ENCODE measurements at places on chromosomes 5 and 9. TPM values are rescaled to one million over a fixed set of nuclear protein-coding genes. Genes with fewer than 3 reads are reported as not detected.

SLCO4C1 gene
- 3.9 TPM for total RNA-seq

NIPAL4 gene
- total RNA-seq: not detected

DNA sequence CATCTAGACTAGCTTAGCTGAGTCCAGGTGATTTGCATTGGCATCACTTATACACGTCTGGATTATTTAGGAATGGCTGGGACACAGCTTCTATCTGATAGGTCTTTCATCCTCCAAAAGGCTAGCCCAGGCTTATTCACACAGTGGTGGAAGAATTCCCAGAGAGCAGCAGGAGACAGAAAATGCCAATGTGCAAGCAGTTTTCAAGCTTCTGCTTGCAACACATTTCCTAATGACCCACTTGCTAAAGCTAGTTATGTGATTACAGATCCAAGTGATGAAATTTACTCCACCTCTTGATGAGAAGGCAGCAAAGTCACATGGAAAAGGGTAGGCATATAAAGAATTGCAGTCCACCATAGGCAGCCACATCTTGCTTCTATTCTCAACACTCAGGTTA lies 44.2 kb upstream of the MAST4 start:
- no peak overlapping the region for H3K4me3 ChIP-seq
- no peaks in the 10 kb centered on the region for H3K27me3 ChIP-seq

DNA sequence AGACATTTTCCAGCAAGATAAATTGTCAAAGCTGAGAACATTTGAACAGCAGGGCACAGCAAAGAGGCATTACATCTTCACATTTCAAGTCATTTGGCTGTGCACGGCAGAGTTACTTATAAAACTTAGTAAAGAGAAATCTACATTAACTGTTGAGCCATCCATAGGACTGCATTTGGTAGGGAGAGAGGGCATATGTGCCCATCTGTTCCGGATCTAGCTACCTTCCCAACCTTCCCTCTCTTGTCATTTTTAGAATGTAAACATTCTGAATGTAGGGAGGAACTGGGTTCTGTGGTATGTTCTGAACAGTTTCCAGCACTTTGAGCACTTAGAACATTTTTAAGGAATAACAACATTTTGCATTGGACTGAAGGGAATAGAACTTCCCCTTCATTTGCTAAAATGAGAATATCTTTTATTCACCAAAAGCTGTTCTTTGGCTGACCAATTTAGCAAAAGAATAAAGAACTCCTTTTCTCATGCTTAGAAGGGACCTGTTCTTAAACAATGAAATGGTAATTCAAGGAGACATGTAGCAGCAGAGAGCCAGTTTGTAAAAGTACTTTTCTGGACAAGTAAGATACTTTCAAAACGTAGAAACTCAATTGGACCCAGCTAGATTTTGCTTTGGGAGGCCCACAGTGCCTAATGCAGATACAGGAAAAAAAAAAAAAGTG lies 104.4 kb downstream of the CETN3 start:
- no peaks in the 10 kb centered on the region for H3K27me3 ChIP-seq
- no peak overlapping the region for H3K4me3 ChIP-seq
- H3K36me3 ChIP-seq: no peaks in the 10 kb centered on the region
- peaks cover 10% of the 10 kb centered on the region for H3K4me1 ChIP-seq
- no peak overlapping the region for H3K27ac ChIP-seq

DNA sequence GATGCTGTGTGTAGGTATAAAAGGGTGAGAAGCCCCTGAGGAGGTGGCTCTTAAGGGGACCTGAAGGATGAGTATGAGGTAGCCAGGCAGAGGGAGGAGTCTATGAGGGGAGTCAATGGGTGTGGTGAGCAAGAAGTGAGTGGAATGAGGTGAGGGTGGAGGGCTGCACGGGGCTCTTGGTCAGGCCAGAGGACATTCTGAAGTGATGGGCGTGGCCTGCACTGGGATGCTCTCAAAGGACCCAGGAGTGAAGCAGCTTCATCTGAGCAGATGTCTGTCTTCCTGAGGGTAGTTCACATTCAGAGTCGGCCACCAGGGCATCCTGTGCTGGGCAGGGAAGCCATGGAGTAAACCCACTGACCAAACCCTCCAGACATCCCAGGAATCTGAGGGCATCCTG lies 45.1 kb upstream of the SAP30L start:
- no peaks in the 10 kb centered on the region for H3K27me3 ChIP-seq
- peaks cover 6% of the 10 kb centered on the region for H3K36me3 ChIP-seq
- H3K4me3 ChIP-seq: no peak overlapping the region
- H3K4me1 ChIP-seq: peaks cover 39% of the 10 kb centered on the region

DNA sequence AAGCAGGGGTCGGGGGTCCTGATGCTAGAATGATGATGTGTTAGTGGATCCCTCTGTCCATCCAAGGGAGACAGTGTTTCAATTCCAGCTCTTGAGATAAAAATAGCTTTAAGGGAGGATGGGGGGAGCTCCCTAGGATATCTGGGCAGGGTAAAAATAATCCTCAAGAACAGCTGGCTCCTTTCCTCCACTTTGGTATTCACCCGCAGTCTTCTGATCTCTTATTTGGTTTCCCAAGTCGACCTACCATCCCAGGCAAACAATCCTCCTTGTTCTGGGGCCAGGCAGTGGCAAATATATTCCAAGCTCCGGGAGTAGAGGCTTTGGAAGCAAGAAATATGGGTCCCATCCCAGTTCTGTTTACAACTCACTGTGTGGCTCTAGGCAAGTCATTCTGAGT lies 14.5 kb upstream of the COL27A1 start:
- peaks cover 18% of the 10 kb centered on the region for H3K27me3 ChIP-seq
- no peaks in the 10 kb centered on the region for H3K36me3 ChIP-seq
- H3K4me3 ChIP-seq: no peak overlapping the region

DNA sequence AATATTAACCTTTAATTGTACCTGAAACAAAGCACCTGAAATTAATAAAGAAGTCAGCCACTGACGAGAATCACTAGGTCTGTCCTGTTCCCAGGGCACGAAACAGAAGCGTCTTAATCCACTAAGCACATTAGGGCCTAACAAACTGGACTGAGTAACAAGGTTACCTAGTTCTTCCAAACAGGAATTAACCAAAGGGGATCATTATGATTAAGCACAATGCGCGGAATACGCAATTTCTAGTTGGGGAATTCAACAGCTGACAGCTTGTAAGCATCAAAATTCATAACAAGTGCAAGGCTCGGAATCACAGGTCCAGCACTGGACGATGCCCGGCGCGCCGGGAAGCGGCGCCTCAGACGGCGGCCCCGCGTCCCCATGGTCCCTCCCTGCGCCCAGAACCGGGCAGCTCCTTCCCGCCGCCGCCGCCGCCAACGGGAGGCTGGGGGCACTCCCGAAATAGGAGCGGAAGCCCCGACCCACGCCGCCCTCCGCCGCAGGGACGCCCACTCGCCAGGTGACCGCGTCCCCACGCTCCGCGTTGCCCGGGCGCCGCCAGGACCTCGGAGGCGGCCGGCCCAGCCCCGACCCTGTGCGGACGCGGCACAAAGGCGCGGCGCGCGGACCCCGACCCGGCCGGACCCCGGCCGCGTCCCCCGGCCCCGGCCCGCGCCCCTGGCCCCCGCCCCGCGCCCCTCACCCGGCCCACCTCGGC lies 898 bp downstream of the CAMSAP1 start:
- H3K27me3 ChIP-seq: peaks cover 3% of the 10 kb centered on the region
- H3K4me1 ChIP-seq: peaks cover 58% of the 10 kb centered on the region
- peak overlapping the region; percentile 87 for H3K27ac ChIP-seq
- peaks cover 38% of the 10 kb centered on the region for H3K36me3 ChIP-seq
- H3K4me3 ChIP-seq: peak overlapping the region; percentile 96

- peaks cover 27% of the 10 kb centered on the region for H3K4me1 ChIP-seq
- no peaks in the 10 kb centered on the region for H3K27me3 ChIP-seq
- no peaks in the 10 kb centered on the region for H3K36me3 ChIP-seq
- peak; percentile 65 for DNase-seq
- no peak overlapping the region for H3K4me3 ChIP-seq
These were observed 4.7 kb upstream of the PPP1R26 start for GRCh38 chr9:135474915-135475314.

DNA sequence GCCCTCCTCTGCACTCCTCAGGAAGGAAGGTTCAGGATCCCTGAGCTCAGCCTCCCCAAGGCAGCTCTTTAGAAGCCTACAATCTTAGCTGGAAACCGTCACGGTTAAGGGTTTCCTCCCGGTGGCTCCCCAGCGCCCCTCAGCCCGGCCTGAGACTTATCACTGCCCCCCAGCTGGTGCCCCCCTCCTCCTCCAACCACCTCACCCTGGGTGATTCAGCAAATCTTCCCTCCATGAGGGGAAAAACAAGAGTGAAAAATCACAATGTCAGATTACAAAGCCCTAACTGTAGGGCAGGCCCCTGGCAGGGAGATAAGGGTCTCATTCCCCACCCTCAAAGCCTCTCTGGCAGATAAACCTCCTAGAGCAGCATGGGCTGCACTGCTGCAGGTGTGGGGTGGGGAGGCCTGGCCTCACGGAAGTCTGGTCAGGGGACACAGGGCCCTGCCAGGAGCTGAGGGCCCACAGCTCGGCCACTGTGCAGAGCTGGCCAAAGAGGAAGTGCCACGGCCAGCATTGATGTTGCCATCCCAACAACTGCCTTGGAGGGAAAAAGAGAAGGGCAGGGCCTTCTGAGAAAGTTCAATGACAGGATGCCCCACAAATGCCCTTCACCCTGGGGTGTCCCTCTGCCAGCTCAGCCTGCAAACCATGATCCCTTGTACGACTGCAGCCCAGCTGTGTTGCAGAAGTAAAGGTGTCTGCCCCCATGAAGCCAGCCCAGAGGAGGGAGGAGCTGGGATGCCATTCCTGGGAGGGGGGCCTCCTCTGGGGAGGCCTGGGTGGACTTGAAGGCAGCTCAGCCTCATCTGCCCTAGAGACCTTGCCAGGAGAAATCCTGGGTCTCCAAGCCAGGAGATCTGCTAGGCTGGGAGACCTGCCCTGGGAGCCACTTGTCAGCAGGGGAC lies 25.9 kb downstream of the GFI1B start:
- H3K27me3 ChIP-seq: peaks cover 44% of the 10 kb centered on the region
- DNase-seq: no peak
- no peaks in the 10 kb centered on the region for H3K36me3 ChIP-seq
- no peak overlapping the region for H3K27ac ChIP-seq
- H3K4me1 ChIP-seq: peaks cover 11% of the 10 kb centered on the region

- no peak overlapping the region for H3K4me3 ChIP-seq
- H3K27me3 ChIP-seq: no peaks in the 10 kb centered on the region
- no peaks in the 10 kb centered on the region for H3K36me3 ChIP-seq
- H3K4me1 ChIP-seq: peaks cover 39% of the 10 kb centered on the region
- DNase-seq: no peak
These were observed 1350.1 kb upstream of the ACO1 start for GRCh38 chr9:31034311-31034710.
